Left cardiac atrium (tissue), 4 donors: ENCODE measurements at places on chromosomes 1 and 21. TPM values are rescaled to one million over a fixed set of nuclear protein-coding genes. Genes with fewer than 3 reads are reported as not detected.
A peak's percentile ranks its signal among the peaks of the same experiment; 100 is the strongest.

DNA sequence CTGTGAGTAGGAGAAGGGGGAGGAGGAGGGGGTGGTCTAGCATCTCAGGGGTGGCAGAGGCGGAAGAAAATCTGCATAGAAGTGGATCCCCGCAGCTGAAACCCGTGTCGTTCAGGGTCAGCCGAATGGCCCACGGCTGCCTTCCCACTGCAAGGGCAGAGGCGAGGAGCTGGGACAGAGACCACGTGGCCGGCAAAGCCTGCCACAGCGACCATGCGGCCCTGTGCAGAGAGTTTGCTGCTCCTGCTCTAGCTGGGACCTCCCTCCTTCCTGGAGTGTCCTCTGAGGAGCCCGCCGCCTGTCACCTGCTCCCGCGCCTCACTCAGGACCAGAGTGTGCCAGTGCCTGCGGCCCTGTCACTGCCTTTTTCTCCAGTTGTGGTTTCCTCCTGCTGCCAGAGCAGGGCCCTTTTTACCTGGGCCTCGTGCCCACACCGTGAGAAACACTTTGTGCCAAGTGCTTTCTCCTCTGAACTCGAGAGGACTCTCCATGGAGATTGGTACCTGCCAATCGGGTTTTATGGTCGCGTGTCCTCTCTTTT, 5.4 kb upstream of the TRPM2 start:
- DNase-seq: no peak

The S100A12 gene
- total RNA-seq: 5.2 TPM

The ADGRL4 gene
- 34.8 TPM for total RNA-seq

DNA sequence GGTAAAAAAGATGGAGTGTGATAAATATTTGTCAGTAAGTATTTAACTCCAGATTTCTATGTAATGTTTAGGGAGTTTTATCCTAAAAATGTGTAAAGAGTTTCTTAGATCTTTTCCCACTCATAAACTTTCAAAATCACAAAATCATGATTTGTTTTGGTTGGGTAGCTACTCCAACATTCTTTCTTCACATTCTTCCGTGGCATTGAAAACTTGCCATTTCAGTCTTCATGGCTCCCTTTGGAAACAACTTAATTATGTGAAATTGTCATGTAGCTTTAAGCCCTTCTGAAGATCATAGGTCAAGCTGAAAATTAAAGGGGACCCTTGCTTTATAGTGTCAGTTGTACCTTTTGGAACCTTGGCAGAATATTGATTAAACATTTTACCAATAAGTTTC, 73.2 kb downstream of the ADGRL2 start:
- DNase-seq: no peak

- no peak for DNase-seq
Measured at GRCh38 chr1:244837597-244838258, 2.3 kb downstream of the COX20 start.

DNA sequence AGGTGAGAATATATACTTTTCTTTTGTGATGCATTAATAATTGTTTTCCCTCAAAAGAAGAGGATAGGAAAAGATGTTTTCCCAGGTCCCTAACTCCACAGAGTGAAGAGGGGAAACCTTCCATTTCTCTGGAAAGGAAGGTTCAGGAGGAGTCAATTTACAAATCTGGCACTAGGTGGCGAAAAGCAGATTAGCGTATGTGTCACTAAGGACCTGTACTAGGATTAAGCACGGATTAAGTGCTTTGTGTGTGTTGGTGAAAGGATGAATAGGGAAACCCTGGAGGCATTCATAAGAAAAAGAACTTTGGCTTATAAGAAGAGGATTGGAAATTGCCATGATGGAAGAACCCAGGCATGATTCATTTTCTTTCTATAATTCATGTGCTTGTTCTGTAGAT, 410.1 kb upstream of the PLXNA2 start:
- no peak for DNase-seq

GRCh38 chr1:203643213-203644045, 16.8 kb downstream of the ATP2B4 start:
- DNase-seq: no peak

GRCh38 chr21:25408666-25409065, 198.6 kb downstream of the MRPL39 start:
- no peak for DNase-seq

The CREB3L4 gene
- 3.4 TPM for total RNA-seq

The C1orf116 gene
- 0.10 TPM for total RNA-seq

The NUAK2 gene
- total RNA-seq: 1.4 TPM

DNA sequence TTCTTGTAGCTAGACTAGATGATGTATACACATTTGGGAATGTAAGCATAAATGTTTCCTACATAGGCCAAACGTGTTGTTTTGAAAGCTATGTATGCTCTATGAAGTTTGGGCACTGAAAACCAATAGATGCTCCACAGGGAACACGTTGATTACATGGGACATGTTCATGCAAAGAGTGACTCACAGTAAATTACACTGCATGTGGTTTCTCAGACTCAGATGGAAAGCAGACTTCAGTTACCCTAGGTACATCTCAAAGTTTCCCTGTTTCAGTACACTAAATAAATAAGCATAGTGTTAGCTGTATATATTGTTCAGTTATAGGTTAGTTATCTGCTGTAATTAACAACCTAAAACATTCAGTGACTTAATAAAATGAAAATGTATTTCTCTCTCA, 301.9 kb upstream of the RUNX1 start:
- no peak for DNase-seq

- DNase-seq: no peak
Measured at GRCh38 chr1:110722807-110723206, 48.1 kb upstream of the KCNA3 start.

DNA sequence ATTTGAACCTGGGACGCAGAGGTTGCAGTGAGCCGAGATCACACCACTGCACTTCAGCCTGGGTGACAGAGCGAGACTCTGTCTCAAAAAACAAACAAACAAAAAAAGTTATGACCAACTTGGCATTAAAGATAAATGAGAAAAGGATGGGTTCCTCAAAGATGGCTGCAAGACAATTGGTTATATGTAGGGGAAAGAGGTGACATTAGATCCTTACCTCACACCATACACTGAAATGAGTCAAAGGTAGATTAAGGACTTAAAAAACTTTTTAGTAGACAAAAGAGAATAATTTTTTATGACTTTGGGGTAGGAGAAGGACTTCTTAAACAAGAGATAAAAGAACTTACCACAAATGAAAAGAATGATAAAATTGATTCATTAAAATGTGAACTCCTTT, 74.5 kb downstream of the SYF2 start:
- no peak for DNase-seq

DNA sequence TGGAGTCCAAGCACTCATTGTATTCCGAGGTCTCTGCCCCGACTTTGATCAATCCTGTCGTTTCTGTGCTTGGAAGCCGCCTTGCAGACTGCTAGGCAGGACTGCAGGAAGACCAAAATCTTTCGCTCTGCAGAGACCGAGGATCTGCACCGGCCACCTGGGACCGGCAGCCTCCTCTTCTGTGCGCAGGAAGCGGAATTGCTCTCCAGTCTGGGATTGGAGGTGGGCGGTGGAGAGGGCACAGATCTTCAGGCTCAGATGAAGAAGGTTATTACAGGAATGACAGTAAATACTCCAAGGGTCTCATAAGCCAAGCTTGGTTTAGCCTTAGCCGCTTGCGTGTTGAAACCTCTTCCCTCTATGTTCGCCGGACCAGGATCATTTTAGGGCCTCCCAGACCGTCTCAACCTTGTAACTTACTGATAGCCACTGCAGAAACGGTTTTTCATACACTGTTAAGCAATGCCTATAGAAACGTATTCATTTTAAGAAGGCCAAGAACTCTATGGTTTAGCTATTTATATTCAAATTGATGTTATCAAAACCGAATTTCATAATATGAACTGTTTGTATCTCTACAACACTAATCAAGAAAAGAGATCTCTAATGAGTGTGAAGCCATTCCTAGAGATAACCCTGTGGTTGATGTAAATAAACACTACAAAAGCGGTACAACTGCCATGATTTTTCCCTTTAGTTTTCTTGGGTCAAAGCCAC, 1.1 kb downstream of the MIA3 start:
- peak; percentile 28 for DNase-seq

- no peak for DNase-seq
Measured at GRCh38 chr1:64043976-64044375, 159.4 kb upstream of the UBE2U start.

DNA sequence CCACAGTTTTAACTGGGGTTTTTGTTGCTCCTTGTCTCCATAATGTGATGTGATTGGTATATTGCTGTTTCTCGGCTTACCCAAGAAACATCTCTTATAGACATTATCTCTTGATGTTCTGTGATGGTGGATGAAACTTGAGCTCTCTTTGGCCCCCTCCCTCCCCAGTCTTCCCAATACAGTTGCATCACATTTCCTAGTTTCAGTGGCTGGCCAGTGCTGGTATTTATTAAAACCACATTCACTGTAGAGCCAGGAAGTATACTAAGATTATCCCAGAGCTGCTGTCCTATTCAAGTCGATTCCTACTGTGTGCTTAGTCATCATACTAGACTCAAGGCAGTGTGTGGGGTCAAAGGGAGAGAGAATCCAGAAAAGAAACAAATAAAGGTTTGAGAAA, 244.4 kb downstream of the KAZN start:
- no peak for DNase-seq

The CFAP107 gene
- total RNA-seq: not detected

GRCh38 chr1:230141021-230141648, 74.1 kb downstream of the GALNT2 start:
- DNase-seq: no peak

DNA sequence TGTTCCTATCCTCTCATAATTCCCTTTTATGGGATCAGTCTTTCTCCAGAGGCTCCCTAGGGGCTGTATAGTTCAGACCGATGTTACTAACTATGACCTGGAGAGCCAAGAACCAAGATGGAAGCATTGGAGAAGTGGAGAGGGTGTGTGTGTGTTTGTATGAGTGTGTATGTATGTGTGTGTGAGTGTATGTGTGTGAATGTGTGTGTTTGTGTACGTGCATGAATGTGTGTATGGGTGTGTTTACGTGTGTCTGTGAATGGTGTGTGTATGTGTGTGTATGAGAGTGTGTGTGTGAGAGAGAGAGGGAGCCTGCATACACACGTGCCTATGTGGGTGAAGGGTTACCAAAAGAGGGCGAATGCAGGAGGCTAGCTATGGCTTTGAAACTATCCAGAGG, 4.9 kb downstream of the MYBPHL start:
- no peak for DNase-seq

DNA sequence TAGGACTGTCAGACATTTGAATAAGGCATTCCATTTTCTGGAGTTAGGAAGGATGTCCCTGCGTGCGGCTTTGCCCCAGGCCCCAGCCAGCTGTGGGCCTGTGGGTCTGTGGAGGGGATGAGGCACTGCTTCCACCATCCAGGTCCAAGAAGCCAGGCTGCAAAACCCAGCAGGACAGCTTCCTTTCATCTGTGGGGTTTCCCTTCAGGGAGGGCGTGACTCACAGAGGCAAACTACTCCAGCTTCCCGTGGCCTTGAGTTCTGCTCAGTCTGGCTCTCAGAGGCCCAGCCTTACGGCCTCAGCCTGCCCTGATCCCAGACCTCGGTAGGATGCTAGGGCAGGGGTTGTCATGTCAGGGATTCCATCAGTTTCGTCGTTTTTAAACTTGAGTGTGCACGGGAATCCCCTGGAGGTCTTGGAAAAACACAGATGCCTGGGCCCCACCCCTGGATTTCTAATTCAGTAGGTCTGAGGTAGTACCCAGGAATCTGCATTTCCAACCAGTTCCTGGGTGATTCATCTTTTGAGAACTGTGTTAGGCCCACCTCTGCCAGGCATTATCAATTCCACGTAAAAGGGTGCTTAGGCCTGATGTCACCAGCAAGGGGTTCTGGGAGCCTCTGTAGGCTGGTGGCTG, 32.3 kb upstream of the TENT5C start:
- no peak for DNase-seq
